Activated CD8-positive, alpha-beta memory T cell treated with anti-CD3 and anti-CD28 coated beads, Interleukin-2, amount 10 ng/mL, durations not matched to agents 7 days and 5 days (primary cell): ENCODE measurements at places on chromosomes 1 and 21. TPM values are rescaled to one million over a fixed set of nuclear protein-coding genes. Genes with fewer than 3 reads are reported as not detected.

DNA sequence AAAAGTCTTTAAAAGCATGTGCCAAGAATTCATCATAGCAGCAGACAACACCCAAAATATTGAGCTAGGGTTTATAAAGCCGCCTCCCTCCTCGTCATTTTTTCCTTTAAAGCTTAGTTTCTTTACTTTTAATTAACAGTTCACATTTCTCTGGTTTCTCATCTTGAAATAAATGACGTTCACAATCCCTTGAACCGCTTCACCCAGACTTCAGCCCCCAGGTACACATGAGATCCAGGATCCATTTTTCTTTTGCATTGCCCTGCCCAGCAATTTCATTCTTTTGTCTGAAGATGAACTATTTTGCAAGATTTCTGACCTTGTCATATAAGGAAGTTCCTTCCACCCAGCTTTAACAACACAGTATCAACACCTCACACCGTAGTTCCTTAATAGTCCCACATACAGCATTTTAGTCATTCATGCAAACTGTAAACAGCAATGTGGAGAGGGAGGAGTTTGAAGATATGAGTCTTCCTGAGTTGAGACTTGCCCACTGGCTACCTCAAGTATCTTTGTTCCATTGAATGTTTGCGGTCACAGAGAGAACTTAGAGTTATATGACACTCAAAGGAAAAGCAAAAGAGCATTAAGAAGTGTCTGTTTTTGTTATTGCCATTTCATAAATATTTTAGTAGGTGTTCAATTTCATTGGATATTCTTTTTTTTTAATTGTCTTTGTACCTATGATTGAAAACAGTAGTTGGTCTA, 35.3 kb upstream of the CACYBP start:
- peak overlapping the region; percentile 70 for H3K4me3 ChIP-seq
- no peaks in the 10 kb centered on the region for H3K27me3 ChIP-seq
- DNase-seq, result peak; percentile 50
- H3K27ac ChIP-seq, result peak overlapping the region; percentile 95
- H3K36me3 ChIP-seq, result peaks cover 1% of the 10 kb centered on the region

- no peaks in the 10 kb centered on the region for H3K27me3 ChIP-seq
- no peaks in the 10 kb centered on the region for H3K4me1 ChIP-seq
- H3K4me3 ChIP-seq, result no peak overlapping the region
- no peak for DNase-seq
Observed at GRCh38 chr1:230843503-230844309, 24.6 kb downstream of the C1orf198 start.

DNA sequence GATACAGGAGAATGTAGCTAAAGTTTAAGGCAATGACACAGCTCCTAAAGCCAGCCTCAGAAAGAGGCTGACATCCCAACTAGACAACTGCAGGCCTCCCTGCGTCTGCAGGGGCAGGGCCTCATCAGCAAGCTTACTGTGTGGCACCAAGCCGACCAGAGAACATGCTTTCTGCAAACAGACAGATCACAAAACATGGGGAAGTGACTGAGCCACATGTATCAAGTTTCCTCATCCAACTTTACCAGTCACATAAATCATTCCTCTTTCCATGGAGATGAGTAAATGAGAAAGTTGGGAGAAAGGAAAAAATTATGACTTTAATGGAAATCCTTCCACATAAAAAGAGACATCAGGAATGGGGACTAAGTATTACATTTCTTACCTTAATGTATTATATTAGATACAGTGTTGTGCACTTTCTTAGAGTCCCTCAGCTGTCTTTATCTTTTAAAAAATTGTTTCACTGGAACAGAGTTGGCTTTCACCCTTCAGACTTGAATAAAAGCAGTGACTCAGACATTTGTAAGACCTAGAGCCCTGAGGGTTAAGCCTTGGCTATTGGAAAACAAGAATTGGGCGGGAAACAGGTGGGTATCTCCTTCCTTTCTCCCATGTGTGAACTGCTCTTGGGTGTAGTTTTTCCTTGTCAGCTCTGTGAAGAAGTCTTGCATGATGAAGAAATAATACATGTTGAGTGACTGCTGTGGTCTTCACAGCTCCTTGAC, 305.7 kb upstream of the SNX7 start:
- no peak overlapping the region for H3K27ac ChIP-seq
- peaks cover 2% of the 10 kb centered on the region for H3K36me3 ChIP-seq
- H3K27me3 ChIP-seq, result peaks cover 17% of the 10 kb centered on the region
- DNase-seq, result no peak
- no peak overlapping the region for H3K4me3 ChIP-seq

DNA sequence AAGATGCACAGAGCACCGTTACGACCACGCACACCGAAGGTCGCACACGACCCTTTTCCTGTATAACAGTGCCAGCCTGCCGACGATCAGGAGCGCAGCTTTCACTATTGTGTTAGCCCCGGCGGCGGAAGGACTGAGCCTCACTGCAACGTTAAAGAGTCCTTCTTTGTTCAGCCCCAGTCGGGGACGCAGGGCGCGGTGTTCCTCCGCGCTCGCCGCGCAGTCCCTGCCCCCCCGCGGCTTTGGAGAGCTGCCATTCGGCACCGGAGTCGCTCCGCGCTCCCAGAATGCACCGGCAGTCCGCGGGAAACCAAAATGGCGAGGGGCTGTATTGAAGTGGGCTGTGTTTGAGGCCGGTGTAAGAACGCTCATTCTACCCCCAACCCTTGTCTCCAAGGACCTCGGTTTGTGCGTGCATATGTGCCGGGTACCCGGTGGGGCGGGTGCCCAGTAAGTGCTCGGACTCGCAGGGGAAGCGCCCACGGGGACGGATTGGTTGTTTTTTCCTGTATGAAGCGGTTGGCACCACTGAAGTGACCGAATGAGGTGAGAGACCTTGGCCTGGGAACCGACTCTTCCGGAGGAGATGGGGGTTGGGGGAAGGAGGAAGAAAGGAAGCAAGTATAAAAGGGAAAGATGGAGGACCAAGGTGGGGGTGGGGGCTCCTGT, at the start of gene MTF2:
Gene MTF2, plus strand, starts transcription at position 298 of the 669 bp plus-strand sequence. Its CDS starts 244 bp downstream, at position 542.
- peak within 1 kb of the TSS; percentile 95 for H3K27ac ChIP-seq
- peak within 1 kb of the TSS; percentile 98 for H3K4me3 ChIP-seq
- H3K27me3 ChIP-seq, result no peaks in the 10 kb centered on the region
- H3K36me3 ChIP-seq, result peaks cover 20% of the 10 kb centered on the region
- H3K4me1 ChIP-seq, result peaks cover 28% of the 10 kb centered on the region

DNA sequence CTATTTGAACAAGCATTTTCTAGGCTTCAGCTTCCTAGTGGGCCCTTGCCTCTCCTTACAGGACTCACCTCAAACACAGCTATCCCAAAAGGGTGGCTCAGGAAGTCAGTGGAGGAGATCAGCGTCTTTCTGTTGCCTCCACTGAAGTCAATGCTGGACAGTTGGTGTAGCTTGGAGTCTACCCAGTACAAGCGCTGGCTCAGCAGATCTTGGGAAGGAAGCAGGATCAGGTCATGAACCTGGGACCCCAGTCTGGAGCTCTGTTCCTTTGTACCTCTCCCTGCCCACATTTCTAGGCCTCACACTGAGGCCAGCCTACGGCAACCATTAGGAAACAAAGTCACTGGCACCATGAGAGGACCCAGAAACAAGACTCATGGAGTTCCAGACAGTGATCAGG, 23.7 kb upstream of the MAGOH start:
- no peaks in the 10 kb centered on the region for H3K4me1 ChIP-seq
- peaks cover 50% of the 10 kb centered on the region for H3K36me3 ChIP-seq

DNA sequence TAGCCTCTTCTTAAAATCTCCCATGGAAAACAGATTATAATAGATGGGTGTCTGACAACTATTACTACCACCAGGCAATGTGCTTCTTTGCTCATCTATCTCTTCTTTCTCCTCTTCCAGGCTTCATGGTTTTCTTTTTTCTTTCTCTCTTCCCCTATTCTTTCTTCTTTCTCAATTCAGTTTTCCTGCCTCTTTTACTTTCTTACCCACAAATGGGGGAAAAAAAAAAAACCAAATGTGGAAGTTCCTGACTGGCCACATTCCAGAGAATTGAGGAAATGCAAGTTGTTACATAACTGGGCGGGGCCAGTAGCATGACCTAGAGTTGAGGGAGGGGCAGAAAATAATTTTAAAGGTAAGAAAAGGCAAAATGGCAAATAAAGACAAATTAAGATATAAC, 10.9 kb upstream of the SMG7 start:
- peaks cover 2% of the 10 kb centered on the region for H3K4me1 ChIP-seq
- H3K27ac ChIP-seq, result no peak overlapping the region
- no peak overlapping the region for H3K4me3 ChIP-seq
- H3K27me3 ChIP-seq, result peaks cover 46% of the 10 kb centered on the region
- no peaks in the 10 kb centered on the region for H3K36me3 ChIP-seq

DNA sequence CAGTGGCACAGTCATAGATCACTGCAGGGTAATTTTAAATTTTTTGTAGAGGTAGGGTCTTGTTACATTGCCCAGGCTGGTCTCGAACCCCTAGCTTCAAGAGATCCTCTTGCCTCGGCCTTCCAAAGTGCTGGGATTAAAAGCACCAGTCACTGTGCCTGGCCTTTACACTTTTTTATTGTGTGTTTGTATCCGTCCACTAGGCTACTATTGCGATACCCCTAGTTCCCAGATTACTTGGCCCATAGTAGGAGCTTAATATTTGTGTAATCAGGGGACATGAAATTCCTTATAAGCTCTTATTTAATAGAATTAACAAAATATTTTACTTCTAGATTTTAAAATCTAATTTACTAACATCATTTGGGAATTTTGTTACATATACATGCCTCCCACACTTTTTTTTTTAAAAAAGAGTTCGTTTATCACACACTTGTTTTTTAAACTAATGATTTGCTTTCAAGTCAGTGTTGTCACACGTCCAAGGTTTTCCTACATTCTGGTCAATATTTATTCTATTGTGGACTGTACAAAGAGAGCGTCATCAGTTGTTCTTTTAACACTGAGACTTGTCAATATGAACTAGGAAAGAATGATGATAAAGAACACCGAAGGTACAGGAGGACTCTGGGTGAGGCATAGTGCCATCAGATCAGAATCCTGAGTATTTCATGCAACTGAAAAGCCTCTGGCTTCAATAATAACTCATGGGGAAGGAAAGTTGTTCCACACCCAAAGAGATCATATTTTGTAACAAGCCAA, 63.7 kb downstream of the LEPR start:
- peaks cover 17% of the 10 kb centered on the region for H3K4me1 ChIP-seq
- no peaks in the 10 kb centered on the region for H3K27me3 ChIP-seq
- H3K36me3 ChIP-seq, result no peaks in the 10 kb centered on the region
- no peak overlapping the region for H3K27ac ChIP-seq
- no peak overlapping the region for H3K4me3 ChIP-seq

- H3K27me3 ChIP-seq, result no peaks in the 10 kb centered on the region
- H3K36me3 ChIP-seq, result no peaks in the 10 kb centered on the region
- no peak overlapping the region for H3K4me3 ChIP-seq
- DNase-seq, result no peak
- H3K4me1 ChIP-seq, result no peaks in the 10 kb centered on the region
Observed at GRCh38 chr21:21046063-21046462, 47.9 kb downstream of the NCAM2 start.

- H3K4me1 ChIP-seq, result no peaks in the 10 kb centered on the region
- H3K36me3 ChIP-seq, result no peaks in the 10 kb centered on the region
- no peak overlapping the region for H3K4me3 ChIP-seq
- peaks cover 18% of the 10 kb centered on the region for H3K27me3 ChIP-seq
- H3K27ac ChIP-seq, result no peak overlapping the region
- DNase-seq, result no peak
Observed at GRCh38 chr1:183288583-183288982, 102.5 kb downstream of the LAMC2 start.

DNA sequence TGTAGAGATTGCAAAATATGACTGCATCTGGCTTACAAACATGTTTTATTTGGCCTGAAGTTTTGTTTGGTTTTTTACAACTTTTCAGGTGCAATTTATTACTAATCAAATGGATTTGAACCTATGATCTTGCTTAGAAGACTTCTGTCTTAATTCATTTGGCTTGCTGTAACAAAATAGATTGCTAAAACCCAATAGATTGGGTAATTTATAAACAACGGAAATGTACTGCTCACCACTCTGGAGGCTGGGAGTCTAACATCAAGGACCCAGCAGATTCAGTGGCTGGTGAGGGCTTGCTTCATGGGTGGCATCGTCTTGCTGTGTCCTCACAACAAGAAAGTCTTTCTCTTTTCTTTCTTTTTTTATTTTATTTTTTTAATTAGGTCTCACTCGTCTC, 72.9 kb downstream of the LBR start:
- no peak for DNase-seq
- no peaks in the 10 kb centered on the region for H3K4me1 ChIP-seq
- no peak overlapping the region for H3K27ac ChIP-seq
- H3K36me3 ChIP-seq, result no peaks in the 10 kb centered on the region
- H3K27me3 ChIP-seq, result peaks cover 51% of the 10 kb centered on the region

The LPAR3 gene
- total RNA-seq, result 0.47 TPM

The VAMP3 gene
- total RNA-seq, result 33.1 TPM

The FGGY gene
- total RNA-seq, result 15.8 TPM
